ENCODE measurements at places on chromosomes 6 and 20.

DNA sequence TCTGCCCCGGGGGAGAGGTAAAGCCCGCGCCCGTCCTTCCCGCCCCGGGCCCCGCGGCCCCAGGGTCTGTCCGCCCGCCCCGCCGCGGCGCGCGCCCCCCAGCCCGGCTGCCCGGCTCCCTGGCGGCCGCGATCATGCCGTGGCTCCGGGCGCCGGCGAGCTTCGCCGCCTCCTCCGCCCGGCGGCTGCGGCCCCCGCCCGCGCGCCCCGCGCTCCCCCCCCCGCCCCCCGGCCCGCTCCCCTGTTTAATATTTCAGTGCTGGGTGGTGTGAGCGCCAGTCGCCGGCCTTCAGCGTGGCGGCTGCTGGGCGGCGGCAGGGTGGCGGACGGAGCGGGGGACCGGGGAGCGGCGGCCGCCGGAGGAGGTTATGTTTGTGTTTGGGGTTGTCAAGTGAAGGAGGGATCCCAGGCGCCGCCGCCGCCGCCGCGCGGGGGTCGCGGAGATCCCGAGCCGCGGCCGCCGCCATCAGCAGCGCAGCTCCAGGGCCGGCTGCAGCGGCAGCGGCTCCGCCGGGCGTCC, at the start of gene HIVEP1:
TSS of gene HIVEP1 (plus strand) at position 275 of the 520 bp plus-strand sequence. CDS start 3,317 bp downstream, outside the sequence.
- no peak for DNase-seq

- no peak for DNase-seq
These were observed 246.6 kb upstream of the JAG1 start for GRCh38 chr20:10920396-10920795.

DNA sequence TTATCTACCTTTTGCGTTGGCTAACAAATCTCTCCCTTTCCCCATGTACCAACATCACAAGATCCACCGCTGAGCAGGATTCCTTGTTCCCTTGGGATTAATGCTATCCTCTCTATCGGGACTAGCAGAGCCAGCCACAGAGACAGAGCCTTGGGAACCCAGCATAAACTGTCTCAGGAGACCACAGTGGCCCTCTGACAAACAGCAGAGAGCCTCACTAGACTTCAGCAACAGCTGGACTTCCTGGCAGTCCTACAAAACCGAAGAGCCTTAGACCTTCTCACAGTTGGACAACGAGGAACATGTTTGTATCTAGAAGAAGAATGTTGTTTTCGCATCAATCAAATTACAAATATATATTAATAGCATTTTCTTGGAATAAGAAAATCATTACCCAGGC, 39.6 kb upstream of the POU5F1 start:
- DNase-seq, result no peak

DNA sequence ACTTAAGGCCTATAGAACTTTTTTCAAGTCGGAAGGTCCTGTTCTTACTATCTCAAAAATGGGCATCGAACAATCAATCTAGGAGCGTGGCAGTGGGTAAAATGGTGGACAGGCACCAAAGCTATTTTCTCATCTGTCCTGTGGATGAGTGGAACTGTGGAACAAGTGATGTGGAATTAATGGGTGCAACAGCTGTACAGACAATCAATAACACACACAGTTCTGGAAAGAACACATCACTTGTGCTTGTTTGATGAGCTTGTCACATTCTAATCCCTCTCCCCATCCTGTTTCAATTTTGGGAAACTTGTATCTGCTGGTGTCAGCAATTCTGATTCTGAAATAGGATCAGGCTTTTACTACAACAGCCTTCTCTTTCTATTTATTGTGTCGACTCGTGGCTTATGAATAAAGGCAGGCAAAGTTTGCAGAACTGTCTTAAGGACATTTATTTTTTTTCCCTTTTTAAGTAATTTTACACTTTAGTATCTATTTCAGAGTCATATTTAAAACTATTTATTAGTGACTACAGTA, 11.5 kb downstream of the RBM24 start:
- no peak for DNase-seq

DNA sequence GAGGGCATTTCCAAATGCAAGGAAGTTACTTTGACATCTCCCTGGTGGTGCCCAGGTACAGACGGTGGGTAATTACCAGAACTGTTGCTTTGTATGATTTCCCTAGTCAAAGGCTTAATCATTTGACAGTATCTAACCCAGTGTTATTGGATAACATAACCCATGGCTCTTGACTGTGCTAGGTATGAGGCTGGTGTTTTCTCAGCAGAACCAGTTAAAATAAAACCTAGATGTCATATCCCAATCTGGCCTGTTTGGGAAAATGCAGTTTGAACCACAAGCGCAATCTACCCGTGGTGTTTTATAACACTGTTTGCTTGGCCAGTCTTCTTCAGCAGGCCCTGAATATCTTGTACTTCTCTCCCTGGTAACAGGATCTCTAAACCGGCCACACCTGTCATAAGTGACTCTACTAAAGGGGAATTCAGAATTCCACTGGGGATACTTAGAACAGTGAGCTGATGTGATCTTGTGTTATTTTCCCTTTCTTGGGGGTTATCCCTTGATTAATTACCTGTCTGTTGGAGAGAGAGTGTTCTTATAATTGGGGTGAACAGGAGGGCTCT, 32.8 kb downstream of the PPP1R14C start:
- no peak for DNase-seq

DNA sequence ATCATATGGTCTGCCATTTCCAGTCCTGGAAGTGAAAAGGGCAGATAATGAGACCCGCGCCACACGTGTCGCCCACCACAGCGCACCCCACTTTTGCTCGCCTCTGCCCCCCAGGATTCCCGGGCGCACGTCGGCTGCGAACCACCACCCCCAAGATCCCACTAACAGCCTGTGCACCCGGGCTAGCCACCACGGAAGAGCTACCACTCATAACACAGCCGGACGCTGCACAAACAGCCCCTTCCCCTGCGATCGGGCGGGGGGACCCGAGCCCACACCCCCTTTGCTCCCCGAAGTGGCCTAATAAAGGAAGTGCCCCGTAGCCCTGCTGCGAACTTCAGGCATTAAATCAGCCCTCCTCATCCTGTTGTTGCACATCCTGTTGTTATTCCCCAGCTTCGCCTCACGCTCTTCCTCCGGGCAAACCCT, 506 bp downstream of the CITED2 start:
- DNase-seq, result no peak

GRCh38 chr6:123928529-123928928, 124.9 kb downstream of the NKAIN2 start:
- no peak for DNase-seq

DNA sequence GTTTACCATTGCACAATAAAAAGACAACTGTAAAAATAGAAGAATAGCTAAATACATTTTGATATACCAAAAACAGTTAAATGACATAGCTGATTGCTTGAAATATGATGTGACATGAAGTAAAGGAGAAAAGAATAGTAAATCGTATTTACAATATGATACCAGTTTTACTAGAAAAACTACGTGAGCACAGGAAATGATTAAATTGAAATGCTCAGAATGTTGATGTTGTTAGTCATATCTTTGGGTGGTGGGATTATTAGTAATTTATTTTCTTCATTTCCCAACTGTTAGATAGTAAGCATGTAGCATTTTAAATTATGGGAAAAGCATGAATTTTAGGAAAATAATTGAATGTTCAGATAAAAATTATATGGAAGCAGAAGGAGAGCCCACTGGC, 268.3 kb upstream of the TAB2 start:
- no peak for DNase-seq

- DNase-seq, result no peak
These were observed 161.4 kb downstream of the TBXT start for GRCh38 chr6:166005944-166006899.

DNA sequence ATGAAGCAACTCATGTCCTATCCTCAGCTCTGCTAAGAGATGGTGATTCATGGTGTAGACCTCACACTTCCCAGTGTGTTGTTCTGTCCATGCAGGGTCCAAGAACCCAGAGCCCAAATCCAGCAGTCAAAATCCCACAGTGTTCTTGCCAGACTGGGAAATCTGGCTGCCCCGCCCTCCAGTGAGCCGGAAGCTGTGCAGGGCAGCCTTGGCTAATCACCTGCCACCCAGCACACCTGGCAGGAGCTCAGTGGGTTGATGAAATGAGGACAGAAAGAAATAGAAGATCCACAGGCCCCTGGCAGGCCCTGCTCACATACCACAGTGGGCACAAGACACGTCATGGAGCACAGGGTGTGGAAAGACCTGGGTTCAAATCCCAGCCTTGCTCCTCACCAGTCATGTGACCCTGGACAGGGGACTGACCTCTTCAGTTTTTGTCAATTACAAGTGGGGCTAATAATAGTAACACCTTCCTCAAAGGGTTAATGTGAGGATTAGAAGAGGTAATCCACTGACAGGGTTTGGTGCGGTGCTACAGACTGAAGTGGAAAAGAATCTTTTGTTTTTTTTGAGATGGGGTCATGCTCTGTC, 13.6 kb upstream of the GUCA1A start:
- DNase-seq, result no peak

DNA sequence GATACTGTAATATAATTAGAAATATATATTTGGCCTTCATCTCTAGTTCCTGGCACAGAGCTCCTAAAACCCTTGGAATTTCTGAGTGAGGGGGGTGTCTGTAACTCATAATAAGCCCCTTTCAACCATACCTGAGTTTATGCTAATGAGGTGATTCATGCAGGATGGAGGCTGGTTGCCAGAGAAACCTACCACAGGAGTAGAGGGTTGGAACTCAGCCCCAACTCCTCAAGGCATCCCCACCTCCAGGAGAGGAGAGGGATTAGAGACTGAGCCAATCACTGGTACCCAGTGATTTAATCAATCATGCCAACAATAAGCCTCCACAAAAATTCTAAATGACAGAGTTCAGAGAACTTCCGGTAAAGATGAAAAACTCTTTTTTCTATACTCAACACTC, 17.5 kb downstream of the UQCC1 start:
- no peak for DNase-seq

DNA sequence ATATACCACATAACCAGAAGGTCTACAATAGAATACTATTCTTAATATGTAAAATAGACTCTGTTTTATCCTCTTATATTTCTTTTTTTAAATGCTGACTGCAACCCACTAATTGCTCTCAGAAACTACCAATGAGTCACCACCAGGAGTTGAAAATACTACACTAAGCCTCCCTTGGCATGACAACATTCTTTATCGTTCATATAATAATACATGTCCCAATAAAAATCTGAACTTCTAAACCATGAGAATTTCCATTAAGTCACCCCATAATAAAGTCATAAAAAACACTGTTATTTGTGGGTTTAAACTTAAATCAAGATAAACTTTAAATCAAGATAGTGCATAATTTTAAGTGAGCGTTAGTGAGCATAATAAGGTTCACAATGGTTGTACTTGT, 4.2 kb downstream of the HACE1 start:
- no peak for DNase-seq

DNA sequence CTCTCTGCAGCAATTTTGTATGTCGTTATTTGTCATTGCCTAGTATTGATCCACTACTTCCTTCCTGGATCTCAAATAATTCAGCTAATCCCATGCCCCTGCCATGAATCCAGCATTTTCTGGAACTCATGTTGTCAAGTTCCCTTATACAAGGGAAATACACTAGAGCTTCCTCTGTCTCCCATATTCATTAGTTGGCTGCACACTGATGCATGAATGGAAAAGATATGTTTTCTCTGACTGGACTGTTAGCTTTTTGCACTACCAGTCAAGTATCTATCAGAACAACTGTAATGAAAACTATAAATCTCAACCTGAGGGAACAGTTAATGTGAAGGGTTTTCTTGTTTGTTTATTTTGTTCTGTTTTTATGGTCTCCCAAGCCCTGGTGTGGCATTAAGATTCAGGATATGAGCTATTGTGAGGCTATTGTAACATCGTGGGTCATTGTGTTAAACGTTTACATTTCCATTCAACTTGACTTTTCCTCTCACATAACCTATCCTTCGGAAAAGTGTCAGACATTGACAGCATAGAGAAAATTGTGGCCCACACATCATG, 102.5 kb upstream of the FAM8A1 start:
- no peak for DNase-seq

DNA sequence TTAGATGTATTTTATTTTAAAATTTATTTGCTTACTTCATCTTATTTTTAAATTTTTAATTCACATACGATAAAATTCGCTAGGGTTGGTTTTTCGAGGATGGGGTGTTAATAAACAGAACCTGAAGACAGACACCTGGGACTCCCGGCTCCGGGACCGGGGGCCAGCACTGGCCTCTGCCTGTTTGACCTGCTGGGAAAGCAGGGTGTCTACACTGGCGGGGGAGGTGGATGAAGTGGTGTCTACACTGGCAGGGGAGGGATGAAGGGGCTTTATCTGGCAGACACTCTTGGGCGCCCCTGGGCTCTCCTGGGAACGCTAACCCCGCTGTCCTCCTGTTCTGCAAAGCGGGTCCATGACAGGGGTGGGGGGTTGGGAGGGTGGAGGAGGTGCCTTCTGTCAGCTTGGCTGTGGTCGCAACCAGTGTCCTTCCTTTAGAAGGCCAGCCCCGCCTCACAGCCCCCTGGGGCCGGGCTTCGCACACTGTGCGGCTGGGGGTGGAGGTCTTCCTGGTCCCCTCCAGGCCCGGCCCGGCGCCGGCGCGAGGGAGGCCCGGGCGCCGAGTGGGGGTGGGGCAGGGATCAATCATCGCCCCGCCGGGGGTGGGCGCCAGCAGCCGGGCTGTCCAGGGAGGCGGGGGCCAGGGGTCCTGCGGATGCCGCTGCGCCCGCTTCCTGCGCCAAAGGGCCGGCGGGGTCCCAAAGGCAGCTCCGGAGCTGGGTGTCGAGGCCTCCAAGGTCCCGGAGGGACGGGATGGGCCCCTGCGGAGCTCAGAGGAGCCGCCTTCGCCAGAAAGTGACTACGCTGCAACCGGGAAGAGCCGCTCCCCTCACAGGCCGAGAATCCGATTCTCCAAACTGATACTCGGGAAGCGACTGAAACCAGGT, 1.8 kb downstream of the GATA5 start:
- DNase-seq, result no peak

DNA sequence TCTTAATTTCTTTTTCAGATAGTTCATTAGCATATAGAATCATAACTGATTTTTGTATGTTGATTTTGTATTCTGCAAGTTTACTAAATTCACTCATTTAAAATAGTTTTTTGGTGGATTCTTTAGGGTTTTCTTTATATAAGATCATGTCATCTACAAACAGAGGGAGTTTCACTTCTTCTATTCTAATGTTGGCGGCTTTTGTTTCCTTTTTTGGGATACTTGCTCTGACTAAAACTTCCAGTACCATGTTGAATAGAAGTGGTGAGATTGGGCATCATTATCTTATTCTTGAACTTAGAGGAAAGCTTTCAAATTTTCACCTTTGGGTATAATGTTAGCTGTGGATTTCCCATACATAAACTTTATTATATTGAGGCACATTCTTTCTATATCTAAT, 296.9 kb downstream of the BCKDHB start:
- DNase-seq, result no peak

DNA sequence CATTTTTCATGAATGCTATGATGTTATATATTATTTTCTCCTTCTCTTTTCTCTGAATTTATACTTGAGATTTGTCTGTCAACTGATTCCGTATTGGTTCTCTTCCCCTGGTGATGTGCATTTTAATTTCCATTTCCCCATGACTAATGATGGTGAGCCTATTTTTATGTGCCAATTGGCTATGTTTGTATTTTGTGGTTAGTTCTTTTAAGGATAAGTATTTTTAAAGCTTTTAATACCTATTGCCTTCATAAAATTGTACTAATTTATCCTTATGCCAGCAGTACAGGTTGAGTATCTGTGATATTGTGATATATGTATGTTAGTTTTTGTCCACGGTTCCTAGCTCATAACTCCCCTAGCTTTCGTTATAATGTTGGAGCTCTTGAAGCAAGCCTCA, 2.8 kb downstream of the POLH start:
- no peak for DNase-seq

GRCh38 chr6:105318660-105319059, 84.2 kb downstream of the PREP start:
- DNase-seq, result no peak

- DNase-seq, result no peak
These were observed 13.0 kb upstream of the SYNDIG1 start for GRCh38 chr20:24456398-24456781.
